ENCODE measurements at places on chromosomes 1 and 21.

DNA sequence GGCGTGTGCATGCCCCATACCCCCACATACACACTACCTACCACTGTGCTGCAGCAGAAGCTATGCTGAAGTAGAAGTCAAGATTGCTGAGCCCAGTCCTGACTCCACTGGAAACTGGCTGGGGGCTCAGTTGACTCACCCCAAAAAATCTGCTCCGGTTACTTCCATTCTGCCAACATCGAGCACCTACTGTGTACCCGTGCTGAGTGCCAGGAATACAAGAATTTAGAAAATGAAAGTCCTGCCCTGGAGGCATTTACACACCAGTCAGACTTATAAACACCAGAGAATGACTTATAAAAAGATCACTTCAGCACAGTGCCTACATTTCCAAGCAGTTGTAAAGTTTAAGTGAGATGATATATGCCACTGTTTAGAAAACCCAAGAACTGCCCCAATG, 99.1 kb downstream of the NMNAT2 start:
- DNase-seq = no peak

DNA sequence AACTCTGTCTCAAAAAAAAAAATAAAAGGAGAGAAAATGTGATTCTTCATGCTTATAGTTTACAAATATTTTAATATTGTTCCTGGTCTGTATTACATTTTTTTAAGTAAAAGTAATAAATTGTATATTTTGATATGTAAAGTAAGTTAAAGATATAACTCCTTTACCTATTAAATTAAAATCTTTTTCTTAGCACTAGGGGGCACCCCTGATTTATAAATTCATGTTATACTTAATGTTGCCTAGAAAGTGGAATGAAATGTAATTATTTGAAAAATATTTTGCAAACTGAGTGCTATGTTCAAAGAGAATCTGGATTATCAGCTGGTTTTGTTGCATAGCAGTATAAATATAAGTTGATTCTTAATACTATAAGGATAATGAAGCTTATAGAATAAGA, 49.2 kb downstream of the RALGPS2 start:
- no peak for DNase-seq

DNA sequence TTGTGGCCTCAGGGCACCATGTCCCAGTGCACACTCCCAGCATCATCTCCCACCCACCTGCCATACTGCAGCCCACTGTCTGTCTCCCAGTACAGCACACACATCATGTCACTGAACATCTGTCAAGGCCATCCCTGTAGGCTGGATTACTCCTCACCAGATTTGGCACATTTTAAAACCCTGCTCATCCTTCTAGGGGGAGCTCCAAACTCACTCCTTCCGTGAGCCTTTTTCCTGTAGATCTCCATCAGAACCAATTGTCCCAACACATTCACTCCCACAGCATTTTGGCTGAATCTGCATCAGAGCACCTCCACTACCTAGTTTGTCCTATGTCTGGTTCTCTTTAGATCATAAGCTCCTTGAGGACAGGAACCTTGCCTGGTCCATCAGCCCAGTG, 58.6 kb upstream of the GRIK3 start:
- DNase-seq = no peak

- DNase-seq = no peak
Measured at GRCh38 chr21:42122398-42122797, 51.3 kb downstream of the UMODL1 start.

- no peak for DNase-seq
Measured at GRCh38 chr1:246145900-246146299, 361.2 kb downstream of the SMYD3 start.

GRCh38 chr1:60281360-60281932, 207.9 kb upstream of the C1orf87 start:
- DNase-seq = no peak

DNA sequence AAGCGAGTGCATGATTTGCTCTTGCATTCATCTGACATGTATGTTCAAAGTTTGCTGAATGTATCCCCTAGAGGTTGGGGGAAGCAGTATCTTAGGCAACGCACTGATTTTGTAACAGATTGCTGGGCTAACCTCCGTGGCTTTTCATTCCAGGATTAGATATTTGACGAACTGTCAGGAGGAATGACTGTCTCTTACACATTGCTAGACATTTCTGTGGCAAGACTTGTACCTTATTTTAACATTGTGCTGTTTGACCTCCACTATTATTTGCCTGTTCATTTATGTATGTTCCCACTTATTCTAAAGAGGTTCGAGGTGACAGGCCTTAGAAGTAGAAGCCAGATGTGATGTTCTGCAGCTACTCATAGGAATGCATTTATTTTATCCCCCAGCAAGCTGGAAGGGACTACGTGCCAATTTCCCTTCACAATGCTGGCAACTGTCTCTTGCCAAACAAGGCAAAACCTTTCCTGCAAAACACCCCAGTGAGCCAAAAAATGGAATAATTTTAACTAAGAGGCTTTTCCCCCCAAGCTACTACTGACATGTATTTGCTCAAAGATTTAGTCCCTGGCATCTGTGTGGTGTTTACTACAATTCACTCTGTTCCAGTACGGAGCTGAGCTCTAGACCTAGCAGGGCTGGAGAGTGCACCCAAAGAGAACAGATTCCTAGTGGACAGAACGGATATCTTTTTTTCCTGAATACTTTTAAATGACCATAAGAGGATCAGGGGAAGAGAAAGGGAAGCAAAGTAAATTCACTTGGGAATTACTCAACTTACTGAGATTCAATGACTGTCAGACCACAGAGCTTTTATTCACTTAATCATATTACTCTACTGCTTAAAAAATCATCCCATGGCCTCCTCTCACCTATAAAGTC, 646.2 kb downstream of the SMYD3 start:
- DNase-seq = no peak

- peak; percentile 83 for DNase-seq
Measured at GRCh38 chr21:44510508-44511218, 29.3 kb downstream of the KRTAP10-1 start.

DNA sequence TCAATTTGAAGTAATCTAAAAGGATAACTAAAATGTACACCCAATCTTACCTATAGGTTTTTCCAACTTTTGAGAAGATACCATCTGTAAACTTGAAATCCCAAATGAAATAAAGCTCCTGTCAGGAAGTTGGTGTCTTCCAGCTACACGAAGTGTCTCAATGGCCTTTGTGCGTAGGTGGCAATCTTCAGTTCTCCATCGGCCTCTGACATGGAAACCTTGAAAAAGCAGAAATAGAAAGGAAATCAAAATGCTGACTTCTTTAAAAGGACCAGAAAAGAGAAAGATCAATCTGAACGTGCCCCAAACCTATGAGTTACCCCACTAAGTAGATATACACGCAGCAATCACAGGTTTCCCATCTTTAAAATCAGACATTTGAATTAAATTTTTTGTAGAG, 10.0 kb downstream of the MKNK1 start:
- no peak for DNase-seq

GRCh38 chr1:87115317-87115890, 201.0 kb downstream of the HS2ST1 start:
- no peak for DNase-seq

DNA sequence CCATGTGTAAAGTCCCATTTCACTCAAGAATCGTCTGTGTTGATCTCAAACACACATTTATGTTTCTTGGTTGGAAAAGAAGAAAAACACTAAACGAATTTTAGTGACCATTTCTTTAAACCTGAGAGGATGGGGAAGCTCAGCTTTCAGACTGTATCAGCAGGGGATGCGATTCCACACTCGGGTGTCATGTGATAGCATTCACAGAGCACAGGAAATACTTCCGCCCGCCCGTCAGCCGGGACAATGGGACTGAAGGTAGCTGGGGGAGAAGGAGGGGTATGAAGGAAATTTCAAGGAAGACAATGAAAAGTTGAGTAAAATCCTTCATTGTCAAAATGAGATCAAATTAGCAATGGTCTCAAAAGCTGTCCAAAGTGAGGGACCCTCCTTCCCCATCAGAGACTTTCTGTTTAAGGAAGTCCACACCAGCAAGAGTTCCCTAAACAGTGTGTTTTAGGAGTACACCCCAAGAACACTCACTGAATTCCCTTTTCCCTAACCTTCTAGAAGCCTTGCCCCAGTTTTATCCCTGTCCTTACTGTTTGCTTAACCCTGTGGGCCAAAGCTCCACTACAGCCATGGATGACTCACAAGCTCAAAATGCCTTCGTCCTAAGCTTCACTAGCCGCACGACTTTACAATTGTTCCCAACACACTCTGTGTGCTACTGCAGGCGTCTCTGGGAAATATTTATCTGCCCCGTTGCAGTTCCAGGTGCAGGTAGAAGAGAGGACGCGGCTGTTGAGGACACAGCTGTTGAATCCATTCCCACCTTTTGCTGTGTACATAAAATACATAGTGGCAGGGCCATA, 51.4 kb upstream of the SIM2 start:
- DNase-seq = no peak

DNA sequence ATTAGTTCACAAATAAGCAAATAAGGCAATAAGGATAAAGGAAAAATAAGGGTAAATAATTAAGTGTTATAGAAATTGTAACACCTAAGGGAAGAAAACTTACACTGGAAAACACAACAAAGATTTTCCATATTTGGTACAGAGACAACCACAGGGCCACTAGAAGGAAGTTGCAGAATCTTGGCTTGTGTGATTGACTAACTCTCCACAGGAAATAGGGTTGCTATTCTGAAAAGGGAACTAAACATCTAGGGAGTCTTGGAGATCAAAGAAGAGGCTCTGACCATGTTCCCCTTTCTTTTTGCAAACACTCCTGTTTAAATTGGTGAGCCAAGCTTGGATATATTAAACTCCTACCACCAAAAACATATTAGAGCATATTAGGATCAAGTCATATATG, 59.1 kb downstream of the APCS start:
- DNase-seq = no peak

GRCh38 chr1:44485934-44486460, 80.9 kb downstream of the RNF220 start:
- no peak for DNase-seq

- DNase-seq = no peak
Measured at GRCh38 chr1:172359491-172359999, 60.9 kb upstream of the C1orf105 start.

DNA sequence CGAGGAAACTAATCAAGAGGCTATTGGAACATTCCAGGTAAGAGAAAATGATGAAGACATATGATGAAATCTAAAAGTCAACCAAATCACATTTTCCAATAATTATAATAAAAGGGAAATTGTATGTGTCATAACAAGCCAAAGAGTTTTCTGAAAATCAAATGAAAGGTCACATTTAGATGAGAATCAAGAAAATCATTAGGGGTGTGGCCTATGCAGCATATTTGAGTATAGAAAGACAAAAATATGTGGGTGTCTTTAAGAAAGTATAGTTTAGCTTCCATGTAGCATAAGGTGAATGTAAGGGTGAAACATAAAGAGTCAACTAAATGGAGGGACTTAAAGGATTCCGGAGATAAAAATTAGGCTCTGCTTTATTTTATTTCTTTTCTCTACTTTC, 9.2 kb upstream of the RNPC3 start:
- no peak for DNase-seq

DNA sequence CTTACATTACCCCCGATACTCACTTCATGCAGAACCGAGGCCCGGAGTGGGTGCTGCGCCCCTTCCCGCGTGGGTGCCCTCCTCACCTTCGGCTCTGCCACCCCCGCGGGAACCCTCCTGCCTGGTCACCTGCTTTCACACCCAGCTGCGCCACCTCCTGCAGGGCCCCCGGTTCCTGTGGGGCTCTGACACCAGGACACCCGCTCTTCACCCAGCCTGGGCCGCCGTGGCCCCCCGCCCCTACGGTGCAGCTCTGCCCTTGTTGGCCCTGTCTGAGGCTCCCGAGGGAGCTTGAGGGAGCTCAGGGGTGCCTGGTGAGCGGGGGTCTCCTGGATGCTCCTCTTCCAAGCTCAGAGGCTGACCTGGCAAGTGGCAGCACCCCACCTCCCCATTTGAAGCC, 19.0 kb downstream of the RRP1 start:
- no peak for DNase-seq

DNA sequence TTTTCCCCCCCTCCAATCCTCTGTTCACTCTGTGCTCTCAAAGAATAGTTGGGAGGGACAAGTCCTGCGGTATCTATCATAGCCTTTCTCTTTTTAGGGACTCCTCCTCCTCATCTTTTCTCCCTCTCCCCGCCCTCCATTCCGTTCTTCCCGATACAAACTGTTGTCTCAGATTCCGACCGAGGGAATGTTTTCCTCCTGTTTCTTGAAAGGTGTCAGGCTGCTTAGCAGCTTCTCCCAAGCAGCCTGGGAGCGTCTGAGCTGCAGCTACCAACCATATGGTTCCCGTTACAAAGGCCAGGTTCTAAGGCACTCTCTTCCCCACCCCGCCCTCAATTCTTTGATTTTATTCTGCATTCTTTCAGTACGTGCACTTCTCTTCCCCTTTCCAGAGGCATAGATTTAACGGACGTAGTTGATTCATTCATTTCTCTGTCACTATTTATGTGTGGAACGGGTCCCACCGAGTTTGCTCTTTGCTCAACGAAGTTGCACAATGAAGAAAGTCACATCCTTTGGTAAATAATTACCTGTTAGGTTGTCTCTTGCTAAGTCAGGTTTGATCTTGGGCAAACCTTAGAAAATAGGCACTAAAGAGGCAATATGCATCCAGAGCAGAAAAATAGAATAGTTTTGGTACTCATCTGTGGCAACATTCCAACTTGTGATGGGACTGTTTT, 2.8 kb downstream of the ADGRL2 start:
- no peak for DNase-seq

DNA sequence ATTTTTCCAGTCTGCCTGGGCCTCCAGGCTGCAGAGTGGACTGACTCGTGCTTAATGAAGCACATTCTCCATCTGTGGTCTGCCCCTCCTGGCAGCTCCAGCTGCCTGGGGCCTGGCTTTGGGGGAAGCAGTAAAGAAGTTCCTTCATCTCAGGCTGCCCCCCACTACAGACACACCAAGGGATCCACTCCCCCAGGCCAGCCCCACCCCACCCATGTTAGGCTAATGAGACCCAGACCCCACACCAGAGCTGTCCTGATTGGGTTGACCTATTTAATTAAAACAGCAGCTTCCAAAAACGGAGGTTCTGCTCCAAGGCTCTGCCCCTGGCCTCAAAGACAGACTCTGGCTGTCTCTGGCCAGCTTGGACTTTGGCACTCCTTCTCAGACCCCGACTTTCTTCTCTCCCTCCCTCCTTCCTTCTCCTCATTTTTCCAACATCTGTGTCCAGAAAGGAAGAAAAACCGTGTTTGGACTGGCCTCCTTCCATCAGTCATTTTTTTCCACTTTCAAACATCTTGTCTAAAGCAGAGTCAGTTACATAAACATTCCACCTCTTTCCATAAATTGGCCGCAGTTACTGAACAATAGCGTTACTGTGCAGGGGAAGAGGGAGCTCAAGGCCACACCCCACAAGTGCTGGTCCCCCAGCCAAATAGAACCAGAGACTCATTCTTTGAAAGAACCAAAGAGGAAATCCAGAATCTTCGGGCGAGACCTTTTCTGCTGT, 29.7 kb downstream of the SERTAD4 start:
- DNase-seq = no peak

GRCh38 chr1:96096613-96097321, 624.8 kb upstream of the PTBP2 start:
- no peak for DNase-seq

- DNase-seq = no peak
Measured at GRCh38 chr21:42461185-42461520, 34.9 kb downstream of the RSPH1 start.
